ENCODE measurements at places on chromosomes 6 and 20. TPM values are rescaled to one million over a fixed set of nuclear protein-coding genes. Genes with fewer than 3 reads are reported as not detected.

The EPB41L1 gene
- total RNA-seq, result 0.23 TPM

The TXLNB gene
- 0.42 TPM for total RNA-seq

The IP6K3 gene
- not detected for total RNA-seq

The FKBP1C gene
- total RNA-seq, result not detected

The GPR6 gene
- not detected for total RNA-seq

The PXDC1 gene
- 3.6 TPM for total RNA-seq

The HAO1 gene
- total RNA-seq, result not detected

The MUC22 gene
- total RNA-seq, result not detected

The ID4 gene
- total RNA-seq, result not detected

The NCOA3 gene
- 58.2 TPM for total RNA-seq

The PIGU gene
- total RNA-seq, result 10.2 TPM

The C20orf141 gene
- not detected for total RNA-seq

The CGA gene
- not detected for total RNA-seq

GRCh38 chr6:125802383-125802782, 11.6 kb downstream of the NCOA7 start:
- H3K4me3 ChIP-seq, result no peak overlapping the region
- no peak for DNase-seq
- H3K27ac ChIP-seq, result peak overlapping the region; percentile 79
- H3K36me3 ChIP-seq, result peaks cover 3% of the 10 kb centered on the region
- no peaks in the 10 kb centered on the region for H3K27me3 ChIP-seq

GRCh38 chr6:143110572-143110971, 49.9 kb downstream of the AIG1 start:
- no peaks in the 10 kb centered on the region for H3K27me3 ChIP-seq
- no peak overlapping the region for H3K4me3 ChIP-seq
- no peak overlapping the region for H3K27ac ChIP-seq
- H3K4me1 ChIP-seq, result no peaks in the 10 kb centered on the region

- no peak overlapping the region for H3K4me3 ChIP-seq
- no peaks in the 10 kb centered on the region for H3K27me3 ChIP-seq
- H3K4me1 ChIP-seq, result no peaks in the 10 kb centered on the region
- no peak overlapping the region for H3K27ac ChIP-seq
- DNase-seq, result no peak
- no peaks in the 10 kb centered on the region for H3K36me3 ChIP-seq
Observed at GRCh38 chr6:54431466-54431865, 123.2 kb downstream of the TINAG start.

GRCh38 chr6:35292494-35292893, 5.1 kb upstream of the DEF6 start:
- H3K4me1 ChIP-seq, result peaks cover 11% of the 10 kb centered on the region
- H3K27me3 ChIP-seq, result no peaks in the 10 kb centered on the region
- no peak for DNase-seq
- peak overlapping the region; percentile 16 for H3K27ac ChIP-seq
- peaks cover 9% of the 10 kb centered on the region for H3K36me3 ChIP-seq

- H3K27me3 ChIP-seq, result no peaks in the 10 kb centered on the region
- peaks cover 2% of the 10 kb centered on the region for H3K36me3 ChIP-seq
- DNase-seq, result no peak
- H3K27ac ChIP-seq, result peak overlapping the region; percentile 29
- H3K4me3 ChIP-seq, result no peak overlapping the region
- H3K4me1 ChIP-seq, result peaks cover 29% of the 10 kb centered on the region
Observed at GRCh38 chr6:42431356-42431755, 20.4 kb downstream of the TRERF1 start.

- peaks cover 4% of the 10 kb centered on the region for H3K36me3 ChIP-seq
- no peak for DNase-seq
- no peak overlapping the region for H3K27ac ChIP-seq
- no peaks in the 10 kb centered on the region for H3K4me1 ChIP-seq
- no peak overlapping the region for H3K4me3 ChIP-seq
Observed at GRCh38 chr6:11392778-11393507, 144.6 kb upstream of the TMEM170B start.

DNA sequence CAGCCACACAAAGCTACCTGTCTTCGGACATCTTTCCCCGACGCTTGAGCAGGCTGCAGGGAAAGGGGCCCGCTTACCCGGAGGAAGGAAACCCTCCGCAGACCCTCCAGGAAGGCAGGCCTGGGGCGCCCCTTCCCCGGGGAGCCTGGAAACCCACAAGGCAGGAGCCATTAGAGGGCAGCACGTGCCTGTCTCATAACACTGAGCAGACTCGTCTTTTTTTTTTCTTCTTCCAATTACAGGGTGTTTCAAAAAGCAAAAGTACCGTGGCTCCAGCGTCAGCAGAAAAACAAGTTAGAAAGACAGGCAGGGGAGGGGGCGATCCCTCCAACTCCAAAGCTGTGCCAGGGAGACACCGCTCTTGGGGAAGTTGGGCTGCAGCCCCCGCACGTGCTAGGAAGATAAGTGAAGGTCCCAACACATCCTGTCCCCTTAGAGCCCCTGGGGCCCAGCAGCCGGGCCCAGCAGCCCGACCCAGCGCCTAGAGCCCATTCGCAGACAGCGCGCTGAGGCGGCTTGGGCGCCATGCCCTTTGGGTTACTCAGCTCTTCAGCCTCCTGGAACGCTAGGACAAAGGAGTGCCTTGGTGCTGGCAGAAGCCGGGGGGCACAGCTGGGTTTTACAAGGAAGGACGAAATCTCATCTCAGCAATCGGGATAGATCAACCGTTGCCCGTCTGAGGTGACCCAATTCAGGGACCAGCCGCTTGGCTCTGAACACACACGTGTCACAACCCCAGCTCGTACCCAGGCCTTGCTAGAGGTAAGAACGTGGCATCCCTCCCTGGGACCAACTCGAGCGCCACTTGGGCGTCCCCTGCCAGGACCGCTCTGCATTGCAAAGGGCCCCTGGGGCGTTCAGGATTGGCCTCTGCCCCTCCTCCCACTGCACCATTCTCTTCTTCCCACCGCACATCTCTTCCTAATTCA, 136.3 kb downstream of the LY86 start:
- peaks cover 66% of the 10 kb centered on the region for H3K27me3 ChIP-seq
- no peak for DNase-seq
- H3K4me3 ChIP-seq, result peak overlapping the region; percentile 53
- H3K27ac ChIP-seq, result peak overlapping the region; percentile 43

GRCh38 chr20:25205277-25206062, 10.0 kb downstream of the ENTPD6 start:
- H3K4me3 ChIP-seq, result no peak overlapping the region
- H3K27me3 ChIP-seq, result no peaks in the 10 kb centered on the region
- H3K27ac ChIP-seq, result no peak overlapping the region
- peaks cover 3% of the 10 kb centered on the region for H3K36me3 ChIP-seq

- H3K27me3 ChIP-seq, result peaks cover 16% of the 10 kb centered on the region
- H3K4me1 ChIP-seq, result peaks cover 7% of the 10 kb centered on the region
- no peak for DNase-seq
Observed at GRCh38 chr6:52161689-52162438, 24.3 kb upstream of the IL17A start.

DNA sequence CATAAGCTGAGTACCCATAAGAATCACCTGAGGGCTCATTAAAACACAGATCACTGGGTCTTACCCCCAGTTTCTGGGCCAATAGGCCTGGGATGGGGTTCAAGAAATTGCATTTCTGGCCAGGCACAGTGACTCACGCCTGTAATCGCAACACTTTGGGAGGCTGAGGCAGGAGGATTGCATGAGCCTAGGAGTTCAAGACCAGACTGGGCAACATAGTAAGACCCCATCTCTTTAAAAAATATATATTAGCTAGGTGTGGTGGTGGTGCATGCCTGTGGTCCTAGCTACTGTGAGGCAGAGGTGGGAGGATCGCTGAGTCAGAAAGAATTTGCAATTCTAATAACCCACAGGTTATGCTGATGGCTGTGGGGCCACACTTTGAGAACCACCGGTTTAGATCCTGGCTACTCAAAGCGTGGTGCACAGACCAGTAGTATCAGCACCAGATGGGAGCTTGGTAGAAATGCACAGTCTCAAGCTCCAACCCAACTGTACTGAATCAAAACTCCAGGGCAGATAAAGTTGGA, 2.0 kb downstream of the CCM2L start:
- no peak overlapping the region for H3K4me3 ChIP-seq
- H3K4me1 ChIP-seq, result peaks cover 4% of the 10 kb centered on the region
- no peak for DNase-seq
- H3K27me3 ChIP-seq, result peaks cover 46% of the 10 kb centered on the region

DNA sequence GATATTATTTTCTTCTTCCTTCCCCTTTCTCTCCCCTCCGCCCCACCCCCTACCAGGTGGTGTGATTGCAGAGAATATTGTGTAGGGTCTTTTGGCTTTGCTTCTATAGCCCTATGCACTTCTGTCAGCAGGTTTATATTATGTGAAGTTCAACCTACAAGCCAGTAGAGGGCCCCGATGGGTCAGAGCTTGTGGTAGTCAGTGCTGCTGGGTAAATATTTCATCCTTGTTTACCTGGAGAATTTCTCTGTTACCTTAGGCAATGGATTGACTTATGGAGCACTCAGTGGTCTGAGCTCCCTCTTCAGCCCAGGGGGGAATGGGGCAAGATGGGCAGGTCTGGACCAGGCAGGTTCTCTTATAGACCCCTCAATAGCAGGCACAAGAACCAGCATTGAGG, 720.9 kb downstream of the GRIK2 start:
- H3K4me3 ChIP-seq, result no peak overlapping the region
- H3K27ac ChIP-seq, result no peak overlapping the region
- H3K4me1 ChIP-seq, result no peaks in the 10 kb centered on the region
- H3K27me3 ChIP-seq, result no peaks in the 10 kb centered on the region

DNA sequence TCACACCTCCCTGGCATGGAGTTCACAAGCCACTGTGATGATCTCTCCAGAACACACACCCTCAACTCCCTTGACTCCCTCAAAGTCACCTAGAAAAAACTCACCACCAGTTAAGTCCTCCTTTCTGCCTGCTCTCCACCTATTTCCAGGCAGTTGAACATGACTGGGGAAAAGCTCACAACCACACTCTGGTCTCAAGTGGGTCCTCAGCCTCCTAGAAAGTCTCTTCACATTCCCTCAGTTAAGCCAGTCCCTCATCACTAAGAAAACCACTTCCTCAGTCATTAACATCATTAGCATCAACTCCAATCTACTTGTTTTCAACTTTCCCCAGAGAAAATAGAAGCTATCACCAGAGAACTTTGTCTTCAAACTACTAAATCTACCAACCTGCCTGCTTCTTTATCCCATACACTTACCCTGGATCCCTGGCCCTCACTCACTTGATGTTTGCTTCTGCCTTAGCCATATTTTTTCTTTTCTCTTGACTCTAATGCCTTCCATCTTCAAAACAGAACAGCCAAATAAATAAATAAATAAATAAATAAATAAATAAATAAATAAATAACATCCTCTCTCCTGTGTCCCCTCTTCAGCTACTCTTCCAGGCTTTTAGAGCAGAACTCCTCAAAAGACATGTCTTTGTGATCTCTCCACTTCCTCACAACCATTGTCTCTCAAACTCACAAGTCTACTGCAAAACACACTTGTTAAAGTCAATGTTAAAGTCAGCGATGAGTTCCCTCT, 742.4 kb upstream of the FLRT3 start:
- no peaks in the 10 kb centered on the region for H3K36me3 ChIP-seq
- no peaks in the 10 kb centered on the region for H3K27me3 ChIP-seq
- H3K4me1 ChIP-seq, result no peaks in the 10 kb centered on the region
- DNase-seq, result no peak
- no peak overlapping the region for H3K4me3 ChIP-seq

DNA sequence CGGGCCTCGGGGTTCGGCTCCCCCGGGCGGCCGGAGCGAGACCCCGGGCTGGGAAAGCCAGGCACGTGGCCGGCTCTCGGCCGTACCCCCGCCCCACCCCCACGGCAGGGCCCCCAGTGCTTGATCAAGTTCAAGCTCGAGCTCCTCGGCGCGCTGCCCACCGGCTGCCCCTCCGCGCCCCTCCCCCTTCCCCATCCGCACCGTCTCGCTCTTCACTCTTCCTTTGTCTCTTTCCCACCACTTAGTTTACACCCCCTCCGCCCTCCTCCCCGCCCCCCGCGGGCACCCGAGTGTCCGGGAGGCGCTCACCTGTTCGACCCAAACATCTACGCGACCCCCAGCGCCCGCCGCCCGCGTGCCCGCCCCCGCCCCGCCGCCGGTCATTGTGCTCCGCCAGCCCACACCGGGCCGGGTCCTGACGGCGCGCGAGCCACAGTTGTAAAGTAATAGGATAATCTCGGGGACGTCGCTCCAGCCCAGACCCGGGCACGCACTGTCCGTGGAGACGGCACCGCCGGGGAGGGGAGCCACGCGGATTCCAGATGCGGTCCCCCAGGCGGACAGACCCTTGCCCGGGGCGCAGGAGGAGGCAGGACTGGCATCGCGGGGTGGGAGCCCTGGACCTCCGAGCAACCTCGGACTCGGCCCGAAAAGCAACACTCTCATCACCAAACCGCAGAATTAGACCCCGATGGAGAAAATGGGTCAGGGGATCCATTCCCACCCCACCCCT, 100.7 kb downstream of the NOL4L start:
- peaks cover 36% of the 10 kb centered on the region for H3K4me1 ChIP-seq
- H3K4me3 ChIP-seq, result peak overlapping the region; percentile 92
- peak; percentile 21 for DNase-seq

- no peaks in the 10 kb centered on the region for H3K4me1 ChIP-seq
- H3K4me3 ChIP-seq, result no peak overlapping the region
- no peak for DNase-seq
- no peaks in the 10 kb centered on the region for H3K36me3 ChIP-seq
Observed at GRCh38 chr6:11833626-11834592, 55.3 kb upstream of the ADTRP start.

- no peaks in the 10 kb centered on the region for H3K27me3 ChIP-seq
- no peak overlapping the region for H3K27ac ChIP-seq
- no peak overlapping the region for H3K4me3 ChIP-seq
- peaks cover 14% of the 10 kb centered on the region for H3K4me1 ChIP-seq
- no peak for DNase-seq
Observed at GRCh38 chr6:5439749-5440148, 178.4 kb downstream of the FARS2 start.

DNA sequence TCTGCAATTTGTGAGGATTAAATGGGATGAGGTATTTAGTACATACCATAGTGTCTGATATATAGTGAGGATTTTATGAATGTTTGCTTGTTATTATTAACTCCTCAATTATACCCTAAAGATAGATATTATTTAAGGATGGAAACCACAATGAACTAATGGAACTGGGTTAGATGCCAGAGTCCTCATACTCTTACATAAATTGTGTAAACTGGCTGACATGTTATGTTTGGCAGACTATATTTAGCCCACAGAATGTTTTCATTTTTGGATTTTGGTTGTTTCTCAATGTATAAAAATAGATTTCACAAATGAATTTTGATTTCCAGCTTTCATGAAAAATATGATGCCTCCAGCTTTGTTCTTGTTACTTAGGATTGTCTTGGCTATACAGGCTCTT, 37.6 kb downstream of the HTR1B start:
- no peak overlapping the region for H3K4me3 ChIP-seq
- no peaks in the 10 kb centered on the region for H3K4me1 ChIP-seq
- H3K27ac ChIP-seq, result no peak overlapping the region
- DNase-seq, result no peak
- H3K36me3 ChIP-seq, result no peaks in the 10 kb centered on the region
